ENCODE measurements at places on chromosomes 11 and 22.
A peak's percentile ranks its signal among the peaks of the same experiment; 100 is the strongest.

DNA sequence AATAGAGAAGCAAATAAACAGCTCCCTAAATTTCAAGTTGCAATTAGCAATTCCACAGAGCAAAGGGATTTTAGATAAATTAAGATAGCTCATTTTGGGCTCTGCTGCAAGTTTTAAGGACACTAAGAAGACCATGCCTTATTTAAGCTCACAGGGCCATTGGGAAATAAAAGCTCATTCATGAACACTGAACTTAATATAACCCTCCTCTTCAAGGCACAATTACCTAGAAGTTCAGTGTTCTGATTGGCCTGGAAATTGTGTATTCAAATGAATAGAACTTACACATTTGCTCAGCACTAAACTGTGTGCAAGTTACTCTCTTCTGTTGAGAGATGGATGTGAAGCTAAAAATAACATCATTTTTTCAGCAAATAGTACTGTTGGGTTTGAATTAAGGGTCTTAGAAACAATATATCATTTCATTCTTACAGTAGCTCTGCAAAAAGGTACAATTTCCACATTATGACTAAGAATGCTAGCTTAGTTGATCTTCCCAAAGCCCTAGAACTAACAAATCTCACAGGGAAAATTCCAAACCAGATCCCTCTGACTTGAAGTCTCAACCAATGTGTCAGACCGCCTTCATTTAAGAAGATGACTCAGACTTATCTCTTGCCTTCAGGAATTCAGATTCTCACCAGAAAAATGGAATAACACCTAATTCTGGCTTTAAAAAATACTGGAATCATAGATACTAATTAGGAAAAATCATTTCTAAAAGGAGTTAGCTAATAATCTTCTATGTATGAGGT lies 87.4 kb upstream of the LRRC55 start:
- DNase-seq: peak; percentile 54

DNA sequence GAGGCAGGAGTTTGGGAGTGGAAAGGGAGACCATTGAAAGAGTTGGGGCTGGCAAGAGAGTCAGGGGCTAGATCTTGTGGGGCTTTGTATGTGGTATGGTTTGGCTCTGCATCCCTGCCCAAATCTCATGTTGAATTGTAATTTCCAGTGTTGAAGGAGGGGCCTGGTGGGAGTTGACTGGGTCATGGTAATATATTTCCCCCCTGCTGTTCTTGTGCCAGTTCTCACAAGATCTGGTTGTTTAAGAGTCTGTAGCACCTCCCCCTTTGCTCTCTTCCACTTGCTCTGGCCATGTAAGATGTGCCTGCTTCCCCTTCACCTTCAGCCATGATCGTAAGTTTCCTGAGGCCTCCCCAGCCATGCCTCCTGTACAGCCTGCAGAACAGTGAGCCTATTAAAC lies 10.1 kb upstream of the RAB3IL1 start:
- DNase-seq: no peak

DNA sequence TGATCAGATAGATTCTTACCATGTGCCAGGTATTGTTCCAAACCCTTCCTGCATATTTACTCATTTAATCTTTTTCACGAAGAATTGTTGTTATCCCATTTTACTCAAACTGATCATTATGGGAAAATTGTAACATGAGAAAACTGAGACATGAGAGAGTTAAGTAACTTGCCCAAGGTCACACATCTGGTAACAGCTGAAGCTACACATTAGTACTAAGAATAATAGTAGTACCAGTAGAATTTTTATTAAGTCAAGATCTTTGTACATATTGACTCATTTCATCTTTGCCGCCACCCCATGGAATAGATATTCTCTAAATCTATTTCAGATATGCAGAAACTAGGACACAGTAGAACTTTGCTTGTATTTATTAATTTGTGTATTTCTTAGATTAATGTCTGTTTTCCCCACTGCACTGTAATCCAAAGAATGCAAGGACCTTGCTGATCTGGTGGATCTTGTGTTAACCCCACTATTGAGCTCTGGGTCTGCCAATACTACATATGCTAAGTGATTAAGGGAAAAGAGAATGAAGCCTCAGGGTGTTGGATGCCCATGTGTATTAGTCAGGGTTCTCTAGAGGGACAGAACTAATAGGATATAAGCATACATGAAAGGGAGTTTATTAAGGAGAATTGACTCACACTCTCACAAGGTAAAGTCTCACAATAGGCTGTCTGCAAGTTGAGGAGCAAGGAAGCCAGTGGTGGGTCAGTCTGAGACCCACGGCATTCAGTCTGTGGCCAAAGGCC lies 72.8 kb downstream of the PARVA start:
- DNase-seq: peak; percentile 82

DNA sequence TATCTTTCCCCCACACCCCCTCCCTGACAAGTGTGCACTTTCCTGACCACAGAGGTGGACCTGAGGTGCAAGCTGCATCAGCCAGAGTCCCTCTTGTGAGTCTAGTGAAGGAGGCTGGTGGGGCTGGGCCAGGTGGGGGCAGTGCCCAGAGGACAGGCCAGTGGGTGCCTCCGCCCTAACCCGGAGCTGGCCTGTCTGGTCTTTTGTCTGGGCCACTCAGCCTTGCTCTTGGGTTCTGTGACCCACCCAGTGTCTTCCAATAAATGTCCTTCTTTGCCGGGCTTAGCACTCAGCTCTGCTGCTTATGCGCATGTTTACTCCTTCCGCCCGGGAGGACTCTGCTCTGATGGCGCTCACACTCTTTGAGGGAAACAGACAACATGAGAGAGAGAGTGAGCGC lies 526.2 kb downstream of the TBC1D22A start:
- no peak for DNase-seq

GRCh38 chr11:117872420-117872961 lies 4.0 kb downstream of the FXYD6 start:
- DNase-seq: no peak

- DNase-seq: no peak
Observed at GRCh38 chr11:70541176-70541575, 142.8 kb downstream of the CTTN start.

- no peak for DNase-seq
Observed at GRCh38 chr11:69204941-69205742, 49.4 kb downstream of the SMIM38 start.

- peak; percentile 48 for DNase-seq
Observed at GRCh38 chr11:28123151-28123581, 15.0 kb downstream of the METTL15 start.

DNA sequence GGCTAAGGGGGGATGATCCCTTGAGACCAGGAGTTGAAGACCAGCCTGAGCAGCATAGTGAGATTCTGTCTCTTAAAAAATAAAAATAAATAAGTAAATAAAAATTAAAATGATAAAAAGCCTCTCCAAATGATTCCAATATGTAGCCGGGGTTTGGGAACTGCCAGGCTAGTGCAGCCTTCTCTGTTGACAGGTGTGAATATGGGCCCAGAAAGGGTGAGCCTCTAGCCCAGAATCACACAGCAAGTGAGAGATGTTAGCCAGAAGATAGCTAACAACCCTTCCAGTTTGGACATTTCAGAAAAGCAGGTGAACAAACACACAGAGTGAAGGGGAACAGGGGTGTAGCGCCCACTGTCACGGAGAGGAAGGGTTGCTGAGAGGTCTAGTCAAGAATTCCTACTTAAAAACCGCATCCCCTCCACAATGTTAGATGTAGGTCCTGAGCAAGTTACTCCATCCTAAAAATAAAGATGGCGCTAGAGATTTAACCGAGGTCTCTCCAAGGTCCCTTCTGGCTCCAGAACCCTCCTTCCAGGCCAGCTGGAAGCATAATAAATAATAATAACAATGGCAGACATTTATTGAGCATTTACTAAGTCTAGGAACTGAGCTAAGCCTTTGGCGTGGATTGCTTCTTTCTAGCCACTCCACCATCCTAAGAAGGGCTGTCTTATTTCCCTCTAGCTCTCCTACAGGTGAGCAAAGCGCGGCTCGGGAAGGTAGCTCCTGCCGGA lies 51.6 kb downstream of the CYTH4 start:
- DNase-seq: no peak

DNA sequence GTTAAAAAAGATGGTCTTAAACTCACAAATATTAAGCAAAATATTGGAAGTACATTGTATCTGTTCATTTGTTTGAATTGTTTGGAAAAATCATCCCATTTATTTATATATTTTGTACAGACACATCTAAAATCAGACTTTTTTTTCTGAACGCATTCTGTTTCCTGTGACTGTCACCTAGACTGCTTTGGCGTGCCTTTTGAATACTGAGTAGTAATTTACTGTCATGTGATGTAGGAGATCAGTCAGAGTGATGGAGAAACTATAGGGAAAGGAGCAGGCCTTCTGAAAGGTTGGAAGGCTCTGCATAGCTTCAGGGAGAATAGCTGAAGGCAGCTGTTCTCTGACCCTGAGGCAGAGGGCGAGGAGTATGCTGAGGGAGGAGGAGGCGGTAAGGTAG lies 452.0 kb upstream of the ARHGAP42 start:
- no peak for DNase-seq

- no peak for DNase-seq
Observed at GRCh38 chr11:13429836-13430235, 33.2 kb downstream of the BTBD10 start.

- no peak for DNase-seq
Observed at GRCh38 chr11:86443415-86443814, 68.7 kb downstream of the CCDC81 start.

DNA sequence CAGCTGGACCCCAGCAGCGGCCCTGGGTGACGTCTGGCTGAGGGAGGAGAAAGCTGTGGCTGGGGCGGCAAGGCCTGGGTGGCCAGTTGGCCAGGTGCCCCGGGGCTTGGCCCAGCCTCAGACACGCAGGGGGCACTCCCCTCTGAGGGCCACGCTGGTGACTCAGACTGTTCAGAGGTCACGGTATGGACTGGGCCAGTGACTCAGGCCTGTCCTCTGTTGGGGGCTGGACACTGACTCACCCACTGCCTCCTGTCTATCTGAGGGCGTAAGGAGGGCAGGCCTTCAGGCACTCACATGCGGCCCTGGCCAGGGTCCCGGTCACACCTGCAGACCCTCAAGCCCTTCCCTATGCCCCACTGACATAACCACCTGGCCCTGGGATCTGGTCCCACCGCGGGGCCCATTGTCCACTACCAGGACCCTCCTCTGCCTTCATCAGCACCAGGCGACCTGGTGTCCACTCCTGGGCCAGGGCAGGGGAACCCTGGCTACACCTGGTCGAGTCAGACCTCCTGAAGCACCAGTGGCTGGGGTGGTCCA lies 3.7 kb upstream of the MUC5AC start:
- DNase-seq: peak; percentile 95

DNA sequence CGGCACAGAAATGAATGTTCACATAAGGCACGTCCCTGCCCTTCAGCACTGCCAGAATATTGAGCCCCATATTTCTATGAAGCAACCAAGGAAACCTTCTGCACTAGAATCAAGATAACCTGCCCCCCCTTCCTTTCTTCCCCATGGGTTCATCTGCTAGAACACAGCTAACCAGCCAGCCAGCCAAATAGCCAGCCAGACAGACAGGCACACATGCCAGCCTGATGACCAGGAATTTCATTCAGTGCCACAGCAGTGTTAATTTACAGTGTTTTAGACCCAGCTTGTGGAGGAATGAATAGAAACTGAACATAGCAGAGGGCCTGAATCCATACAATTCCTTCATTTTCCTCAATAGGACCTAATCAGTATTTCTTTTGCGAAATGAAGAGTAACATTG lies 57.0 kb downstream of the TENM4 start:
- DNase-seq: no peak

GRCh38 chr11:16441461-16441860 lies 85.1 kb upstream of the SOX6 start:
- DNase-seq: no peak

- DNase-seq: no peak
Observed at GRCh38 chr11:45577752-45578151, 87.7 kb downstream of the CHST1 start.

DNA sequence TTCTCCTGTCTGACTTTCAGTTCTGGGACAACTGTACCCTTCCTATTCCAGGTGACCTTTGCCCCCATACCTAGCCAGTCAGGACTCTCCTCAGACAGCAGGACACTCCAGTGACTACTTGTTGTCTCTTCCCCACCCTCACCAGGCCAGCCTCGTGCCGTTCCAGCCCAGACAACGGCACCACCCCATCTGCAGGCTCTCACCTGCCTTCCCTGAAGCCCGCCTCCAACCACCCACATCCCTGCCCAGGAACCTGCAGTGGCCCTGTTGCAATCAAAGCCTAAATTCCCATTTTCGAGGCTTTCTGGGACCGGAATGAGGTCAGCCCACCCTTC lies 3.7 kb downstream of the IL2RB start:
- DNase-seq: no peak

All from GM23248 (cell line).